ENCODE measurements at places on chromosomes 5 and 9.

DNA sequence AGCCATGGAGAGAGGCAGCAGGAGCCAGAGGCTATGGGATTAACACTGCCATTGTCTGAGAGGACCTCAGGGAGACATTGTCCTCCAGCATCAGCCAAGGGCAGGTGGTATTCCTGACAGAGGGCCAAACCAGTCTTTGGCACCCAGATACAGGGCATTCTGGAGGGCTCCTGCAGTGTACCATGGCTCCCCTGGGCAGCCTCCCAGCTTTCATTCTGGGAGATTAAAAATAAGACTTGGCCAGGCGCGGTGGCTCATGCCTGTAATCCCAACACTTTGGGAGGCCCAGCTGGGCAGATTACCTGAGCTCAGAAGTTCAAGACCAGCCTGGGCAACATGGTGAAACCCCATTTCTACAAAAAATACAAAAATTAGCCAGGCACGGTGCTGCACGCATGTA, 4.2 kb downstream of the MTAP start:
- no peak for DNase-seq

DNA sequence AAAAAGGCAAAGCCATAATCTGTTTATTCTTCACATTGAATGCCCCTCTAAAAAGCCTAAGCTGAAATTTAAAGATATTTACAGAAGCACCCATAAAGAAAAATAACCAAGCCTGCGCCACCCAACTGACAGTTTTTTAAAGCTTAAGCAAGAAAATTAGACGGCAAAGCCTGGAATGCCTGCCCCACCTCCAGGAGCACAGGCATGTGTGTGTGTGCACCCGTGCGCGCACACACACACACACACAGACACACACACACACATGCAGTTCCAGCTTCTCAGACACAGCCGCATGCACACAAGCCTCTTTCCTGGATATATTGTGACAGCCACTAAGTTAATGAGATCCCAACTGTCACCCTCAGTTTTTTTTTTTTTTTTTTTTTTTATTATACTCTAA, 88.2 kb downstream of the FRMD3 start:
- DNase-seq: no peak

- no peak for DNase-seq
Observed at GRCh38 chr9:117835798-117836197, 131.6 kb downstream of the TLR4 start.

GRCh38 chr5:172953776-172954675, 5.2 kb upstream of the RPL26L1 start:
- no peak for DNase-seq

DNA sequence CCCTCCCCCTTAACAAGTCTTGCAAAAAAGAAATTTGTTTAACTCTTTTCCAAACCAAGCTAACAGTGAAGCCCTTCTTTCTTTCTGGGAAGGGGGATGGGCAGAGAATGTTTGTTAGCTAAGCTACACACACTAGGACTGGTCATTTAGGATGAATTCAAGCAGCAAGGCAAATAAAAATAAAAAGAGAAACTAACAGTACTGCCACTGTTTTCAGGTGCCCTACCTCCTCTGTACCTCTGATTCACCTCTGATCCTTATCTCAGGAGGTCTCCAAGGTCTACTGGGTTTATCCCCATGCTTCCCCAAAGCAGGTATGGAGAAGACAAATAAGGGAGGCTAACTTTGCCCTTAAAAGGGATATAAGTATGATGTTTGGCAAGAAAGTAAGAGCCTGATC, 52.9 kb downstream of the ELL2 start:
- no peak for DNase-seq

- no peak for DNase-seq
Observed at GRCh38 chr9:126503333-126504085, 110.2 kb upstream of the LMX1B start.

- no peak for DNase-seq
Observed at GRCh38 chr5:159422361-159422760, 92.1 kb upstream of the IL12B start.

- DNase-seq: no peak
Observed at GRCh38 chr5:173302546-173303155, 25.6 kb downstream of the STC2 start.

GRCh38 chr9:110332766-110333165, 4.9 kb downstream of the TXNDC8 start:
- DNase-seq: no peak

DNA sequence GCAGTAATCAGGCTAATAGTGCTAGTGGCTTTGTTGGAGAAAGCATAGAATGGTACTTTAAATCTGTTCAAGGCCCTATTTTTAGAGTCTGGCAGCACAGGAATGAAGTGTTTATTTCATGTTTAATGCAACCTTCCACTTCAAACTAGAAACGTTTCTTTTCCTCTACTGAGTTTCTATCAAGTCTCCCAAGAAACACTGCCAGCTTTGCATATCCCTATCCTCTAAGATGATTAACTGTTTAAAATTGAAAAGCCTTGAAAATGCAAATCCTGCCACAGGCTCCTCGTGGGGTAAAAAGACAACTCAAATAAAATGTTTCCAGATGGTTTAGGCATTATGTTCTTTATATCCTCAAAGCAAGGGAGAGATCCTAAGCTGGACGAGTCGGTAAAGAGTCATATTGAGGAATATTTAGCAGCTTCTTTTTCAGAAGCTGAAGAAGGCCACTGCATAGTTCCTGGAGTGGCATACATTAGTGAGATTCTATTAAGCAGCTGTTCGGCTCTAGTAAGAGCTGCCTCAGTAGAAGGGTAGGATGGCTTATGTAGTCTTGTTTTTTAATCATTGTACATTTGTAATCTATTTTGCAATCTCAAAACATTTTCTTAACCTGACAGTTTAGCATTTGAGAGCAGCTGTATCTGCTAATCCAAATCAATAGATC, 251.2 kb downstream of the CHSY3 start:
- DNase-seq: no peak

- no peak for DNase-seq
Observed at GRCh38 chr9:84916769-84917168, 247.2 kb downstream of the NTRK2 start.

DNA sequence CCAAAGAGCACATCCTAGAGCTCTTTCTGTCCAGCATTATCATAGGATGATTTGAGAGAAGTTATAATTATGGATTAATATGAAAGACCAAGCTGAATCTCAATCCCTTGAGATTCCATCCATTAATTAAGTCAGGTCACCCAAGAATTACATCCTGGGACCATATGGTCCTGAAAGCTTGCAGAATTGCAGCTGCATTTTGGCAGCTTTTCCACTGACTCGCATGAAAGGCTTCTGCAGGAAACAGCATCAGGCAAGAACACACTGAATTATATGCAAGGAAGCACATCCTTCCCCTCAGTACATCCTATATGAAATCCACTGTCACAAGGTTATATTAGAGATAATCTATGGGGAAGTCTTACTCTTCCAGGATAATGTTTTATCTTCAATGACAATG, 109.1 kb upstream of the CTNND2 start:
- DNase-seq: no peak

GRCh38 chr5:99000876-99001275, 72.1 kb upstream of the CHD1 start:
- DNase-seq: no peak

GRCh38 chr5:90381213-90381929, 28.2 kb downstream of the CETN3 start:
- DNase-seq: no peak

DNA sequence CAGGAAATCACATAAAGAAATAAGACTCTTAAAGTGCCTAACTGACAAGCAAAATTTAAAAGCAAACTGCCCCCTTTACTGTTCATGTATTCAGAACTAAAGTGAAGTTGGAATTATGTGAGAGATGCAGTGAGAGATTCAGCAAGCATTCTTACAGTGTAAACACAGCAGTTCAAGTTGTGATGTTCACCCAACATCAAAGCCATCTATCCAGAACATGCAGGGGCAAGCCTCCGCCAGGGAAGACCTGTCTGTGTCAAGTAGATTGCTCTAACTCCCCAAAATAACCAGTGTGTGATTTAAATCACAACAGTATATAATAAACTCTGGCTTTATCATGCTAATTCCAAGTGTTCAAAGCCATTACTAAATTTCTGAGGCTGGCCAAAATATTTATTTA, 233.3 kb downstream of the BNC2 start:
- no peak for DNase-seq

- no peak for DNase-seq
Observed at GRCh38 chr5:170832241-170832640, 29.6 kb upstream of the RANBP17 start.

GRCh38 chr5:15774632-15775031, 274.7 kb downstream of the FBXL7 start:
- DNase-seq: no peak

DNA sequence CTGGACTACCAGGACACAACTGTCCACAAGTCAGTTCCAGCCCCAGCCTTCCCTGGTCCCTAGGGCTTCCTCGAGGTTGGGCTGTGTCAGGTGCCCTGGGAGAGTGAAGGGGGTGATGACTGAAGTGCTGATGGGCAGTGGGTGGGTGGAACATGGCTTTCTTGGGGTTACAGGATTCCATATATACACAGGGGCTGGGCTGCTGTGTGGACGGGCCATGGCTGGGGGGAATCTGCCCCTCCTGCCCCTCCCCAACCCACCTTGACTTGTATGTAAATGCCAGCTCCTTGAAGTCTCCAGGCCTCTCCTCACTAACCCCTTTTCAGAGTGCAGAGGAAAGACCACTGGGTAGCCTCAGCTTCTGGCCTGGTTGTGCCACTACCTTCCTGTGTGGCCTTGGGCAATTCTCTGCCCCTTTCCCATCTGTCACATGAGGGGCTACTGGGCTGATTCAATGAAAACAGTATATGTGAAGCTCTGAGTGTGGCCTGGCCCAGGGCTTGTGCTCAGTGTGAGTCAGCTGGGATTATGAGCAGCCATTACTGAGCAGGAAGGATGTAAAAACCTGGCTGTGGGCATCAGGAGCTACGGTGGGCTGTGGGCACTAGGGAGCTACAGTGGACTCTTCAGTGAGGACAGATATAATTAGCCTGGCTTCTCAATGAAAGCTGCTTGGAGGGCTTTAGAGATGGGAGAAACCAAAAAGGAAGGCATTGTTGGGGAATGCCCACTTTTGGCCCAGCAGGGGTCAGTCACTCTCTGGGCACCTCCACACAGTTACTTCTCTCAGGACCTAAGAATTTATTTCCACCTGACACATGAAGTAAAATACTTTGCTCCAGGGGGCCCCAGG, 23.3 kb downstream of the PITX1 start:
- DNase-seq: no peak

DNA sequence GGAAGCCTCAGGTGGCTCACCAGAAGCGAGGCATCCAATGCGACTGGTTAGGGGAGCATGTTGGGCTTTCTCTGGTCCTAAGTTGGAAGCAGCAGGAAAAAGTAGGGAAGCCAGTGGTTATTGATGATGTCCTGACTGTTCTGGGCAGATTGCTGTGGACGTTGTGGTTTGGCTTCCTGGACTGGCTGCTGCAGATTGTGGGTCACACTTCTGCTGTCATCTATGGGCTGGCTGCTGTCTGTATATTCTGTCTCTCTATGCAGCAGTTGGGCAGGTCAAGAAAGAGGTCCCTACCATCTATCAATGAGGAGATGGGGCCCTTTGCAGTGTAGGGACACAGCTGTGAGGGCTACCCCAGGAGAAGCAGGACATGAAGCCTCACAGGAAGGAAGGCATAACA, 13.5 kb upstream of the MARCHF6 start:
- no peak for DNase-seq

DNA sequence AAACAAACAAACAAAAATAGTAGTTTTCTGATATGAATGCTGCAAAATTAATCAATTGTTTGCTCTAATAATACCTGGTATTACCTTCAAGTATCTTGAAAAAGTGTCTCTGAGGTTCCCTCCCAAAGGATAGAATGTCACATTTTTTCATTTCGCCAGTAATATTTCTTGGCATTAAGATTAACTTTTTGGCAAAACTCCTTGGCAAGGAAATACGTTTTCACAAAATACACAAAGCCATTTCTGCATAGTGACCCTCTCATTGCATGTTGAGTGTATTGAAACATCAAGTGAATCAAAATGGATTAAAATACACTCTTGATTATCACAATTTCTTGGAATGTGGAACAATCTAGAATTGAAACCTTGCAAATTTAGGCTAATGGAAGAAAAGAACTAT, 230.5 kb downstream of the ATPSCKMT start:
- DNase-seq: no peak

DNA sequence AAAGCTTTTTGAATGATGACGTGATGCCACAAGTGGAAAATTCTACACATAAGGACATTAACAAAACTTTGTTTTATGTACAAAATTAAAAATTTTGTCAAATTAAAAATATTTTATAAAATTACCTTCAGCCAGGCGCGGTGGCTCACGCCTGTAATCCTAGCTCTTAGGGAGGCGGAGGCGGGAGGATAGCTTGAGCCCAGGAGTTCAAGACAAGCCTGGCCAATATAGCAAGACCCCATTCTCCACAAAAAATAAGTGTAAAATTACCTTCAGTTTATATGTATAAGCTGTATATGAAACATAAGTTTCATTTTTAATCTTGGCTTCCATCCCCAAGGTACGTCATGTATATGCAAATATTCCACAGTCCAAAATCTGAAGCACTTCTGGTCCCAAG, 40.9 kb downstream of the CDK7 start:
- DNase-seq: no peak

DNA sequence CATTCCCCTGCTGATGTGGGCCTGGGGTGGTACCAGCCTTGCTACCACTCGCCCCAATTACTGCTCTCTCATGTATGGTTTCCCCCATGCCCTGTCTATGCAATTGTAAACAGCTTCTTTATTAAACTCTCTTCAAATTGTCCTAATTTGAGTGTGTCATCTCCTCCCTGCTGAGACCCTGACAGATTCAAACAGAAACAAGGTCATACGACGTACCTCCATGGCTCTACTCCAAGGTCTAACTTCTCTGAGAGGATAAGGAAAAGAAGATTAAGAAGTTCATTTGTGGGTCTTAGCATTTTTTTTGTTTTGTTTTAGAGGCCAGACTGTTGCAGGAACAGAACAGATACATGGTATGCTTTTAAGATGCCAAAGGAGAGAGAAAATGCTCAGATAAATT, 38.0 kb downstream of the ABITRAM start:
- no peak for DNase-seq

GRCh38 chr9:87461256-87461655, 36.4 kb upstream of the DAPK1 start:
- DNase-seq: no peak

DNA sequence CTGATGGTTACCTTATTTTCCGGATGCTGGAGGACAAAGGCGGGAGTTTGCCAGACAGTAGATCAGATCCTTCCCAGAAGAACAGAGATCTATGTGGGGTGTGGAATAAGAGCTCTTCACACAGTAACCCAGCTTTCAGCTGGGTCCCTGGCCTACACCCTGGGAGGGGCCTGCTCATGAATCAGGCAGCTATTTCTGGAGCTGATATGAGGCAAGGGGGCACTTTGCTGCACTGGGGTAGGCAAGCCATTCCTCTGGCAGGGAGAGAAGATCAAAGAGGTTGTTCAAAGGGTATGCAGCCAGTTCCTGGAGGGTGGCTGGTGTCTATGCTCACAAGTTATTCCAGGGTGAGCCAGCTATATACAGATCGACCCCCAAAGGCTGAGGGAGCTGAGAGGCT, 48.6 kb downstream of the CYSTM1 start:
- no peak for DNase-seq

- no peak for DNase-seq
Observed at GRCh38 chr5:25552871-25553481, 908.2 kb upstream of the CDH10 start.

- no peak for DNase-seq
Observed at GRCh38 chr5:104184264-104184663, 621.7 kb upstream of the NUDT12 start.

All from stimulated activated CD8-positive, alpha-beta memory T cell treated with anti-CD3 and anti-CD28 coated beads, Interleukin-15, amount 100 ng/mL, for 24 hours (primary cell).